Left renal cortex interstitium (tissue), 4 donors: ENCODE measurements at places on chromosomes 2 and 18. TPM values are rescaled to one million over a fixed set of nuclear protein-coding genes. Genes with fewer than 3 reads are reported as not detected.

The DQX1 gene
- polyA plus RNA-seq, result 0.32 TPM

- no peak for DNase-seq
Observed at GRCh38 chr2:55511508-55512124, 7.9 kb upstream of the CFAP36 start.

DNA sequence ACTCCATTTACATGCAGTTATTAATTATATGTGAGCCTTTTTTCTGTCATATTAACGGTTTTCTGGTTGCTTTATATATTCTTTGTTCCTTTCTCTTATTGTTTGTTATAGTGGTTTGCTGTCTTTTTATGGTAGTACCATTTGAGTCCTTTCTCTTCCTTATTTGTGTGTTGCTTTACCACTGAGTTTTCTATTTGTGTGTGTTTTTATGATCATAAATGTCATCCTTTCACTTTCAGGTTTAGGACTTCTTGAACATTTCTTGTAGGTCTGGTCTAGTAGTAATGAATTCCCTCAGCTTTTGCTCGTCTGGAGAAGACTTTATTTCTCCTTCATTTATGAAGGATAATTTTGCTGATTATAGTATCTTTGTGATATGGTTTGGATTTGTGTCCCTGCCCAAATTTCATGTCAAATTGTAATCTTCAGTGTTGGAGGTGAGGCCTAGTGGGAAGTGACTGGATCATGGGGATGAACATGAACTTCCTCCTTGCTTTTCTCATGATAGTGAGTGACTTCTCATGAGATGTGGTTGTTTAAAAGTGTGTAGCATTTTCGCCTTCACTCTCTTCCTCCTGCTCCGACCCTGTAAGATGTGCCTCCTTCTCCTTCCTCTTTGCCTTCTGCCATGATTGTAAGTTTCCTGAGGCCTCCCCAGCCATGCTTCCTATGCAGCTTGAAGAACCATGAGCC, 11.5 kb downstream of the GCC2 start:
- no peak for DNase-seq

The LCT gene
- polyA plus RNA-seq, result not detected
